ENCODE measurements at places on chromosomes 4 and X. TPM values are rescaled to one million over a fixed set of nuclear protein-coding genes. Genes with fewer than 3 reads are reported as not detected.

DNA sequence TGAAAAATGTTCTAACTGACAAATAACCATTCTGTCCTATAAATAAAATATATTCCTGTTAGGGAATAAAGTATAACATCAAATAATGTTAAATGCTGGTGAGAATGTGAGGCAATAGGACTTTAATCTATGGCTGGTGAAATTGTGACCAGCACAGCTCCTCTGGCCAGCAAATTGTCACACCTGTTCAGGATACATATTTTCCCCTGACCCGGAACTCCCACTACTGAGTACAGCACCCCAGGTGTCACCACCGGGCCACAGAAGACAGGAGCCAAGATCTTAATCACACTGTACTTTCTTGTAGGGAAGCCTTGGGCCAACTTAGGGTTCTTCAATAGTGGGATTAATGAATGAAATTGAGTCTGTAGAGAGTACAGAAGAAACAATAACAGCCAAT, 33.2 kb downstream of the C4orf33 start:
- DNase-seq: no peak

DNA sequence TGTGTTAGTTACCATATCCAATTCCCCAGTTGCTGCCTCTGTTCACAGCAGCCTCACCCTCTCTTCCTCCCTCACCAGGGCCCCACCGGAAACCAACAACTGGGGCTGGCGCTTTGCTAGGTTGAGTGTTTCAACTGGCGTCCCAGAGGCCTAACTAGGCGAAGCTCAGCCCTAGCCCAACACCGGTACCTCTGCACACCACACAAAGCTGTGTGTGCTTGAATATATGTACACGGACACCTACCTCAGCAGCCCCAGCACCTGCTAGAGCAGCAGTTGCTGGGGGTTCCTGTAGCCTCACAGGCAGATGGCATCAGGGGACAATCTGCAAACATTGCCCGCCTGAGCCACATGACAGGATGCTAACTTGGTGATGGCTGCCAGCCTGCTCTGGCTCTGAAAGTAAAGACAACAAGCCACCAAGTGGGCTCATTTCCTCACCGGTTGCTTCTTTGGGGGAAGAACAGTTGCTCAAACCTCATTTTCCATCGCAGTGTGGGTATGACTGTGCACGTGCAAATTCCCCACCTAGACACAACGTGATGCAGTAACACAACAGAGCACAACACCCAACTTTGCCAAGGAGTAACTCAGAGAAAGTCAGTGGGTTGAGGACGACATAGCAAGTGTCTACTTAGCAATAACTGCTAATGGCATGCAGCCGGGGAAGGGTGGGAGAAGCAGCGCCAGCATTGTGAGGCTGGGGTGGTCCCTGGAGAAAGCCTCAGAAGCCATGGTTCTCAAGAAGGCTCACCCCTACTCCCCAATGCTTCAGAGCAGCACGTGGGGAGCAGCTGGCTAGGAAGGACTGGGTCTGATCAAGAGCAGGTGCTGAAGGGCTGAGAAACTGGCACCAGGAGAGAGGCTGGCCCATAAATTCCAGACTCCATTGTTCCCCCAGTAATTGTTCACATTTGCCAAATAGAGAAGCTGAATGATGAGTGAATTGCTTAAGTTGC, 139.5 kb downstream of the SH3KBP1 start:
- no peak for DNase-seq

The DRP2 gene
- not detected for total RNA-seq

The UPF3B gene
- 8.7 TPM for total RNA-seq

DNA sequence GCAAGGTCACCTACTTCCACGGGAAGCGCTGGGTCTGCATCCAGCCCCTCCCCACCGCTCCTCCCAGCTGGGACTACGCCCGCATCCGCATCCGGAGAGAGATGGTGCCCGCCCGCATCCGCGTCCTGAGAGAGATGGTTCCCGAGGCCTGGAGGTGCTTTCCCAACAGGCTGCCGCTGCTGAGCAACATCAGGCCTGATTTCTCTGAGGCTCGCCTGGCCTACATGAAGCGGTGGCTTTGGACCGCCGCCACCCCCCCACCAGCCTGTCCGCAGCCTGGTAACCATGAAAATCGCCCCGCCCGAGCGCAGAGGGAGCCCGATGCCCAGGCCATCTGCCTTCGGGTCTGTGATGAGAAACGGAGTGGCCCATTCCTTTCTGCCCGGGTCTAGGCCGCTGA, 18.1 kb downstream of the CLTRN start:
- DNase-seq: no peak

DNA sequence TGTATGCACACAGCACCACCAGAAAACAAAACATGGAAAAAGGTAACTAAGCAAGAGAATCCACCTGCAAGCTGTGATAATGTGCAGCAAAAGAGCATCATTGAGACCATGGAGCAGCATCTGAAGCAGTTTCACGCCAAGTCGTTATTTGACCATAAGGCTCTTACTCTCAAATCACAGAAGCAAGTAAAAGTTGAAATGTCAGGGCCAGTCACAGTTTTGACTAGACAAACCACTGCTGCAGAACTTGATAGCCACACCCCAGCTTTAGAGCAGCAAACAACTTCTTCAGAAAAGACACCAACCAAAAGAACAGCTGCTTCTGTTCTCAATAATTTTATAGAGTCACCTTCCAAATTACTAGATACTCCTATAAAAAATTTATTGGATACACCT, 90.2 kb downstream of the TET2 start:
- no peak for DNase-seq

GRCh38 chrX:110847334-110847733, 51.7 kb upstream of the CHRDL1 start:
- no peak for DNase-seq

GRCh38 chrX:79139446-79139845, 5.0 kb upstream of the GPR174 start:
- no peak for DNase-seq

DNA sequence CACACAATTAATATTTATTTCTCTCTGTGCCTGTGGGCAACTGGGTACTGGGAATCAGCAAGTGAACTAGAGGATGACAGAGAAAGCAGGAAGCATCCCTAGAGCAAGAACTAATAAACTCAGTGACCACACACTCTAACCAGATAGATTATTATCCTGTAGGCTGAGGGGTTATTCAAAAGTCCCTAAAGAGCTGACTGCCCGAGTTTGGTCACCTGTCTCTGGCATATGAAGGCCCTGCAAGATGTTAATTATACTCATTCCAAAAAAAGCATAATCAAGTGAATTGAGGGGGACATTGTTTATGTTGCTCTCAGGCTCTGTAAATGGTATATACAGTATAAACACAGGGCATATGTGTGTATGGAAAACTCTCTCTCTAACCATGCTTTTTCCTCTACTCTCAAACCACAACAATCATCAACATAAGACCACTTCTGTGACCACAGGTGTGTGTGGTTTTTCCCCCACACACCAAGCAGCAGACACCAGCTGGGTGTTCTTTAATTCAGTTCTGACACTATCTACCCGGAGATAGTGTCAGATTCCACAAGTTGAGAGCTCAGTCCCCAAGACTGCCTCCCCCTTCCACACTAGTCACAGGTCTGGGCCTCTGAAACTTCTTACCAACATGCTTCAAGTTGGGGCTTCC, 6.2 kb upstream of the HPSE start:
- DNase-seq: no peak

DNA sequence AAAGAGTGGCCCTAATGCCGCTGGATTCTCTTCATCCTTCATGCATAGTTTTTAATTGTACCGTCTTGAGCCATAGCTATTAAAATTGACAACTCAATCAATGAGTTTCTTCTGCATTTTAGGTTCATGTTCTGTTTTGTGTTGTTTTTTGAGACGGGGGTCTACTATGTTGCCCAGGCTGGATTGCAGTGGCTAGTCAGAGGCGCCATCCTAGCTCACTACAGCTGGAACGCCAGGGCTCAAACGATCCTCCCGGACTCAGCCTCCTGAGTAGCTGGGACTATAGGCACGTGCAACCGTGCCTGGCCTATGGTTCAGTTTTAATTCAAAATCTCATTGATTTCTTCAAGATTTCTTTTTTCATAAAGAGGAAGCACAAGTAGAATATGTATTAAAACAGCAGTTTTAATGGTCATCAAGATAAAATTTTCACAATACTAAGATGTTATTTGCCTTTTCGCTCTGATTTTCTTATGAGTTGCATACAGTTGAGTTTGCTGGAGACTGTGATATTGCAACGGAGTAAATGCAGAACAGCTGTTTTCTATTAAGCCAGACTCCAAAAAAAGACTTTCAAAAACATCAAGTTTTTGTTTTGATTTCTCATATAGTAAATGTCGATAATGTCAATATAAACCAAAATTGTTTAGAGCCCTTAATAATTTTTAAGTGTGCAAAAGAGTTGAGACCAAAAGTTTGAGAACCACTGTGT, 1.1 kb upstream of the STX18 start:
- DNase-seq: no peak

DNA sequence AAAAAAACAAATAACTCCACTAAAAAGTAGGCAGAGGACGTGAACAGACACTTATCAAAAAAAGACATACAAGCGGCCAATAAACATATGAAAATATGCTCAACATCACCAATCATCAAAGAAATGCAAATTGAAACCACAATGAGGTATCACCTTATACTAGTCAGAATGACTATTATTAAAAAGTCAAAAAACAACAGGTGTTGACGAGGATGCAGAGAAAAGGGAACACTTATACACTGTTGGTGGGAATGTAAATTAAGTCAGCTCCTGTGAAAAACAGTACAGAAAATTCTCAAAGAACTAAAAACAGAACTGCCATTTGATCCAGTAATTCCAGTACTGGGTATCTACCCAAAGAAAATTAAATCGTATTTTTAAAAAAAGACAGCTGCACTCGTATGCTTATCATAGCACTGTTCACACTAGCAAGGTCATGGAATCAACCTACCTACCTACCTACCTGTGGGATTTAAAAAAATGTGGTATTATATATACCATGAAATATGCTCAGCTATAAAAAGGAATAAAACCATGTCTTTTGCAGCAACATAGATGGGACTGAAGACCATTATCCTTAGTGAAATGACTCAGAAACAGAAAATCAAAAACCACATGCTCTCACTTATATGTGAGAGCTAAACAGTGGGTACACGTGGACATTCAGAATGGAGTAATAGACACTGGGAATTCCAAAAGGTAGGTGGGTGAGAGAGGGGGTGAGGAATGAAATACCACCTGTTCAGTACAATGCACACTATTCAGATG, 24.8 kb upstream of the PTPN13 start:
- no peak for DNase-seq

GRCh38 chr4:157035471-157035870, 40.5 kb upstream of the GLRB start:
- peak; percentile 9 for DNase-seq

The BANK1 gene
- 1.1 TPM for total RNA-seq

DNA sequence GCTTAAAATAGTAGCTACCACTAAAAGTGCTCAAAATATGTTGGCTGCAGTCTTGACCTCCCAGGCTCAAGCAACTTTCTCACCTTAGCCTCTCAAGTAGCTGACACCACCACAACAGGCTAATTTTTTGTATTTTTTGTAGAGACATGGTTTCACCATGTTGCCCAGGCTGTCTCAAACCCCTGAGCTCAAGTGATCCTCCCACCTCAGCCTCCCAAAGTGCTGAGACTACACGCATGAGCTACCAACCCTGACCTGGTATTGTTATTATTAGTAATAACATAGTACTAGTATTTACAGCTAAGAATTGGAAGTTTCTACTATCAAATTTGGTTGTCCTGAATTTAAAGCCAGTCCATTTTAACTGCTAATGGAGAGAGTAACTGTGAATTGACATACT, 18.0 kb downstream of the STAP1 start:
- DNase-seq: no peak

- peak; percentile 66 for DNase-seq
Observed at GRCh38 chr4:79964400-79965211, 108.4 kb downstream of the ANTXR2 start.

GRCh38 chr4:147590249-147590920, 26.8 kb upstream of the TMEM184C start:
- peak; percentile 55 for DNase-seq

- DNase-seq: no peak
Observed at GRCh38 chrX:101460669-101461068, 24.6 kb upstream of the ARMCX4 start.

- no peak for DNase-seq
Observed at GRCh38 chr4:79030973-79031372, 91.7 kb upstream of the PAQR3 start.

DNA sequence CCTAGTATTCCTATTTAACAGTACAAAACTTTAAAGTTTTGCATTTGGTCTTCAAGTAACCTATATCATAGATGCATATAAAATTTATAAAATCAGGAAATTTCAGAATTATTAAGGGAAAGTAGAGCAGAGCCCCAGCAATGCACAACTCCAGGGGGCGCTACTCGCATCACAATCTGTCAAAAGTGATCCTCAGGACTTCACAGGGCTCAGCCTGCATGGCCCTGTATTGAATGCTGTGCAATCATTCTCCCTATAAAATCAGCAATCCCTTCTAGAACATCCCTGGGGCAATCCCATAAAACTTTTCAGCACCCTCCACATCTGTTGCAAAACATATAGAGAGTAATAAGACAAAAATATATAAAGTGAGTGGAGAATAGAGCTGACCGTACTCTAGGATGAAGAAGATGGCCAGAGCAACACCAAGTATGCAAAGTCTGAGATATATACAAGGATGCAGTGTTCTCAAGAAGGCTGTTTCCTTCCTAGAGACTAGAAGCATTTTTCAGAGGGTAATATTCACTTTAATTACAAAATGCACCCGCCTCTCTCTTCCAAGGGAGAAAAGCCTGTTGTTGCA, 12.5 kb upstream of the PPARGC1A start:
- DNase-seq: no peak

DNA sequence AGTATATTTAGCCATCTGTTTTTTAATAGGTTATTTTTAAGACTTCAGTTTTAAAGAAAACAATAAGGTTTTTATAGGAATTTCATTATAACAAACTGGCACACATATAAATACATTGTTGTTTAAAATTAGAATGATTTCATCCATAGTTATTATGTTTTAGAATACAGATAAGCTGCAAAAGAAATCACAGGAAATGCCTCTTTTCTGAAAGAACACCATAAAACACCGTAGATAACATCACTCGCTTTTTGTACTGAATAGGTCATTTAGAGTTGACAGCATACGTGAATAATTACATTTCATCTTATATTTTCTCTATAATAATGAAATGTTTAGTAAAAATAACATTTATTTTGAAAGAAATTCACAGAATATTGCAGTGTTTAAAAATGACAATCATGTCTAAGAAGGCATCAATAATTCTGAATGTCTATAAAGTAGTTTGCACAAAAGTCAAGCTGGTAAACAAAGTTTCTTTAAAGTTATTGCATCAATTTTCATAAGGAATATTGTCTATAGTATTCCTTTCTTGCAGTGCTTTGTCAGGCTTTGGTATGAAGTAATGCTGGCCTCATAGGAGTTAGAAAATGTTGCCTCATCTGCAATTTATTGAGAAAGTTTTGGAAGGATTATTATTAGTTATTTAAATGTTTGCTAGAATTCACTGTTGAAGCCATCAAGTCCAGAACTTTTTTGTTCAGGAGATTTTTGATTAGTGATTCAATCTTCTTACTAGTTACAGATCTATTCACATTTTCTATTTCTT, 17.9 kb upstream of the VEGFC start:
- DNase-seq: no peak

GRCh38 chrX:49910344-49910743, 12.1 kb upstream of the CLCN5 start:
- no peak for DNase-seq

Measured in stomach (tissue), 19 donors.